ENCODE measurements at places on chromosomes 5 and 9.

DNA sequence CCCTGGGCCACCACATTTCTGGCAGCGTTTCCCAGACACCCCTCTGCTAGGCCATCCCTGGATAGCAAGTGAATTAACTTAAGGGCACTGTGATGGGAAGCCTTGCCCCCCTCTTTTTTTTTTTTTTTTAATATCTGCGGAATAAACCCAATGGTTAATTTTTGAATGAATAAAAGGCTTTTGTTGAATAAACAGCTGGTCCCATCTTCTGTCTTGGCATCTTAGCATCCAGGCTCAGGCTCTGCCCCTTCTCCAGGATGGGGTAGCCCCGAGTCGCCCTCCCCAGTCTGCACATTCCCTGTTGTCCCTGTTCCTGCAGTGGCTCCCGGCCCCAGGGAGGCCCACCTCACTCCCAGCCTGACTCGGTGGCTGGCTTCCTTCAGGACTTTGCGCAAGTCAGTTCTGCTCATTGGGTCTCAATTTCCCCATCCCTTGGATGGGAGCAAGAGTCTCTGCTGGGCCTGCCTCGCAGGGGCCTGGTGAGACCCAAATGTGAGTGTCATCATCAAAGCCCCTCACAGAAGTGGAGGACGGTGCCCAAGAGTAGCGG, 29.0 kb upstream of the HMCN2 start:
- no peak for DNase-seq

DNA sequence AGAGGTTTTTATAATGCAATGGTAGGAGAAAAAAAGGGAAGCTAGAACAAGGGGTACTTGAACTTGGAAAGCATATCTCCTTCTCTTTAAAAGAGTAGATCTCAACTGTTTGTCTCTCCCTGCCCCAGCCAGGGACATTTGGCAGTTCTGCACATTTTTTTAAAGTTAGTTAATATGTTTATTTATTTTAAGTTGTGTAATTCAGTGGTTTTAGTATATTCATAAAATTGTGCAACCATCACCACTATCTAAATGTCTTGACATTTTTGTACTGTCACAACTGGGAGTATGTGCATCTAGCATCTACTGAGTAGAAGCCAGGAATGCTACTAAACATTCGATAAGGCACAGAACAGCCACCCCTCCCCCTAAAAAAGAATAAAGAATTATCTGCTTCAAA, 103.5 kb upstream of the DPYSL3 start:
- DNase-seq, result peak; percentile 19

GRCh38 chr5:173014671-173015070, 31.1 kb downstream of the ATP6V0E1 start:
- no peak for DNase-seq

- DNase-seq, result no peak
Measured at GRCh38 chr9:20117986-20118385, 329.1 kb upstream of the SLC24A2 start.

DNA sequence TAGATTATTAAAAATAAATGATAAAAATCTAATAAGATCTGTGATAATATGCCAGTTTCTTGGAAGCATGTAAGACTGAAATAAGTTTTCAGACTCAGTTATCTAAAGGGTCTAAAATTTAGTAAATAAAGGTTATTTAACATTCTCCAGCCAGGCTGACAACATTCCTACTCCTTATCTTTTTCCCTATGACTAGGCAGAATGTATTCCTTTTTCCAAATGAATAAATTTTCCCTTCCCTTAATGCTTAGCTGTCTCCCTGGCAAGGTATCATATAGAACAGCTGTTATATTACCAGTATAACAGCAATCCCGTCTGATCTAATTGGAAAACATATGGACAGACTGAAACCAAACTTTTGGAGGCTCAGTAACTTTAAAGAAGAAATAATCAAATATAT, 13.0 kb downstream of the MEGF9 start:
- no peak for DNase-seq

DNA sequence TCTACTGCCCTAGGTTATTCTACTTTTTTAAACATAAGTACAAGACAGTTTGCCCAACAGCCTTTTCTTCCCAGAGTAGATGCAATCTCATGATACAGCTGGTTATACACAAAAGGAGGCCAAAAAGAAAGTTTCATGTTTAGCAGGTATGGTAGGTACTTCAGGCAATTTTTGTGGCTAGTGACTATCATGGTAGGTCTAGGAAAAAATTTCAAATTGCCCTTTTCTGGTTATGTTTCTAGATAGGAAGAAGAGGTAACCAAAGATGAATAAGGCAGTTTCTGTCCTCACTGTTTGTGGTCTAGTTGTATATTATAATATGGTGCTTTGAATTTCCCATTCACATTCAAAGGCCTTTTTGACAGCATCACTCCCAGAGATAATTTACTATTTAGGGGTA, 19.7 kb downstream of the MEGF9 start:
- no peak for DNase-seq

DNA sequence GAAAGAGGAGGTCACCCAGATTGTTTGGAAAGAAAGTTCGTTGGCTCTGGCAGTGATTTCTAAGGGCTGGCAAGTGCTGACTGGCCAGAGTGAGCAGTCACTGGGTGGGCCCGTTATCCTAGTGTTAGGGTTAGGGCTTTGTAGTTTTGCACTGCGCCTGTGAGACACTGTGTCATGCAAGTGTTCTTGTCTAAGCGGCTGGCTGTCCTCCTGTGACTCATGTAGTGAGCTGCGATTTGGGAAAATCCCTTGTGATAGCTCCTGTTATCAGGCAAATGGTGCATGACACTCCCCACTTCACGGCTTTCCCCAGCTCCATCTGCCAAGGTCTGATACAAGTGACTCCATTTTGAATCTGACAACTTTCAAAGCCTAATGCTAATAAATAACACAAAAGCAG, 526.0 kb upstream of the ADAMTS16 start:
- DNase-seq, result no peak

DNA sequence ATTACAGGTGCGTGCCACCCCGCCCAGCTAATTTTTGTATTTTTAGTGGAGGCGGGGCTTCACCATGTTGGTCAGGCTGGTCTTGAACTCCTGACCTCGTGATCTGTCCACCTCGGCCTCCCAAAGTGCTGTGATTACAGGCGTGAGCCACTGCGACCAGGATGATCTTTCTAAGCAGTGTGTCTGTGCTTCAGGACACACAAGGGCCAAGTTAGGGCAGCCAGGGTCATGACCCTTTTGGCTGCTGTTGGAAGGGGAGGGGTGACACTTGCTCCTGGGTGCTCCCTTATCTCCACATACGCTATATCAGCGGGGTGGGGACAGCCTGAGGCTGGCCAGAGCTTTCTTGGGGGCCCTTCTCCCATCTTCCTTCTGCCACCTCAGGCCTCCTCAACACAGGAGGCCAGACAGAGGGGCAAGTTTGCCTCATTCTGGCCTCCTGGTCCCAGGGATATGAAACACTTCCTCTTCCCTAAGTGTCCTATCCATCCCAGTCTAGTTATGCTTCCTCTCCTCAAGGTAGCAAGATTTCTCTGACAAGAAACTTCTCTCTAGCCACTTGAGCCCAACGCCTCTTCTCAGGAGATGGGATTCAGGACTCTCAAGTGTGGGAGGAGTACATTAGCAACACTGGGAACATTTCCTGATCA, 1.9 kb upstream of the ZNF79 start:
- DNase-seq, result no peak

- DNase-seq, result peak; percentile 80
Measured at GRCh38 chr5:143404416-143405062, 1.1 kb upstream of the NR3C1 start.

DNA sequence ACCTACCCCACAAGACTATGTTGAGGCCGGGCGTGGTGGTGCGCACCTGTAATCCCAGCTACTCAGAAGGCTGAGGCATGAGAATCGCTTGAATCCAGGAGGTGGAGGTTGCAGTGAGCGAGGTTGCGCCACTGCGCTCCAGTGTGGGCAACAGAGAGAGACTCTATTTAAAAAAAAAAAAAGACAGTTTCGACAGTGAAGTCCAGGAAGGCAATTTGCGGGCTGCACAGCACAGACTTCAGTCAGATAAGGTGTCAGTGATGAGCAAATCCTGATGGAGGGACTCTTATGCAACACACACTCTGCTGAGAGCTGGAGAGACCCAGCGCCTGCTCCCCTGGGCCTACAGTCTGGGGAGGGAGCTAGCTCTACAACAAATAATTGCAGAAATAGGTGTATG, 14.2 kb downstream of the CCNJL start:
- no peak for DNase-seq

- no peak for DNase-seq
Measured at GRCh38 chr9:130639124-130639765, 25.1 kb upstream of the PRDM12 start.

GRCh38 chr9:93531374-93531773, 45.0 kb upstream of the PHF2 start:
- no peak for DNase-seq

GRCh38 chr5:101404531-101404930, 501.4 kb upstream of the ST8SIA4 start:
- no peak for DNase-seq

- no peak for DNase-seq
Measured at GRCh38 chr5:78064941-78065472, 229.5 kb downstream of the AP3B1 start.

GRCh38 chr5:154236536-154237375, 46.2 kb downstream of the GALNT10 start:
- no peak for DNase-seq

- DNase-seq, result no peak
Measured at GRCh38 chr5:145500710-145501109, 334.4 kb downstream of the PRELID2 start.

DNA sequence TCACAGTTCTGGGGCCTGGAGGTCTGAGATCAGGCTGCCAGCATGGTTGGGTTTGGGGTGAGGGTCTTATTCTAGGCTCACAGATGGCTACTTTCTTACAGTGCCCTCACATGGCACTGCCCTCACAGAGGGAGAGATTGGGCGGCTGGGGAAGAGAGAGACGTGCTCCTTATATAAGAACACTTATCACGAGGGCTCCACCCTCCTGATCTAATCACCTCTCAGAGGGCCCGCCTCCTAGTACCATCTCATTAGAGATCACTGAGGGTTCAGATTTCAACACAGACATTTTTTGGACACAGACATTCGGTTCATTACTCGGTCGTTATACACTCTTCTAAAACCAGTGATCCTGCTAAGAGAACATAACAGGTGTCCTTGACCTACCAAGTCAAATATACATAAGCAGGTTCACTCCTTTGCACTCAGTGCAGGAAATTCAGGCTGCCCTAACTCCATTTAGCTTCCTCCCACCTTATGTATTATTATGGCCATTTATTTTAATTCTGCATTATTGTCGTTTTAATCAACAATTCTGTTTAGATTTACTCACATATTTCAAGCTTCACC, 121.7 kb downstream of the ICE1 start:
- DNase-seq, result no peak

DNA sequence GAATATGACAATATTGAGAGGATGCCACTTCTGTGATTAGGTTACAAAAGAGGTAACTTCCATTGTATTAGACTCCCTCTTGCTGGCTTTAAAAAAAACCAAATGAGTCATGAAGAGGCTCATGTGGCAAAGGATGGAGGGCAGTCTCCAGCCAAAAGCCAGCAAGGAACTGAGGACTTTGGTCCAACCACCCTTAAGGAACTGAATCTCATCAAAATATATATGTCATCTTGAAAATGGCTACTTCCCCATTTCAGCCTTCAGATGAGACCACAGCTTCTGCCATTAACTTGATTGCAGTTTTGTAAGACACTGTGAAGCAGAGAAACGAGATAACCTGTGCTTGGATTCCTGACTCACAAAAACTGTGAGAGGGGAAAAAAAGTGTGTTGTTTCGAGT, 15.5 kb upstream of the TRIM32 start:
- DNase-seq, result no peak

- no peak for DNase-seq
Measured at GRCh38 chr9:4042991-4043390, 256.9 kb downstream of the GLIS3 start.

- DNase-seq, result peak; percentile 84
Measured at GRCh38 chr9:113993838-113994540, 84.1 kb downstream of the AMBP start.

DNA sequence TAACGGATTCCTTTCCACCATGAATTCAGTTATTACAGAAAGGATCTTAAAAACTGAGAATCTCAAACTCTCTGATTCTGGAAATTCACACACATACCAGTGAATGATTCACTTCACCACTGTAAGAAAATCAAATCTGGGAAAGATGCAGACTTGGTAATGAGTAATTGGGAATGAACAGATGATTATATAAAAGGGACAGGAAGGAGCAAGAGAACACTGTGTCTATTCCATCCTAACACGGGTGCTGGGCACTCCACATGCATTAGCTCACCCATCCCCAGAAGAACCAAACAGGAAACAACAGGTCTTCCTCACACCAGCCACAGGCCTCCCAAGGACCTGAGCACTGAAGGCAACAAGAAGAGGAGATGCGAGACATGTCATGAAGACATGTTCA, 74.8 kb upstream of the ZNF622 start:
- peak; percentile 47 for DNase-seq

- DNase-seq, result no peak
Measured at GRCh38 chr5:141897425-141897824, 19.2 kb upstream of the PCDH1 start.

GRCh38 chr9:119398350-119398749, 29.1 kb upstream of the BRINP1 start:
- no peak for DNase-seq
